ENCODE measurements at places on chromosomes 11 and 22.
A peak's percentile ranks its signal among the peaks of the same experiment; 100 is the strongest.

GRCh38 chr11:55658608-55659007 lies 3.4 kb upstream of the OR4C6 start:
- DNase-seq = no peak

- peak; percentile 61 for DNase-seq
Measured at GRCh38 chr22:29147331-29147899, 58.3 kb upstream of the EMID1 start.

GRCh38 chr11:46710821-46711269 lies 8.2 kb upstream of the F2 start:
- no peak for DNase-seq

- no peak for DNase-seq
Measured at GRCh38 chr22:19974935-19975706, 33.5 kb upstream of the TXNRD2 start.

DNA sequence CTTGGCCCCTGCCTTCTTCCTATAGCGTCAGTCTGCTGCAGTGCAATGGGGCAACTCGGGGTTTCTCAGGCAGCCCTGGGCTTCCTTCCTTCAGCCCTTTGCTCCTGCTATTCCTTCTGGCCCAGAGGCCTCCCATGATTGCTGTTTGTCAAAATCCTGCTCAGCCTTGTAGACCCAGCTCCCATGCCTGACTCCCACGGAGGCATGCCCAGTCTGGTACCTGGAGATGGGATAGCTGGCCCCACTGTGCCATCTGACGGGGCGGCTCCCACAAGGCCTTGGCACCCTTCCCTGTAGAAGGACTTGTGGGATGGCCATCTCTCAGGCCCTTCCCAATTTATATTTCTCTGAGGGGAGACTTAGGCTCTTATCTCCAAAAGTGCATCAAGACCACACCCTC lies 590 bp upstream of the CD6 start:
- DNase-seq = no peak

DNA sequence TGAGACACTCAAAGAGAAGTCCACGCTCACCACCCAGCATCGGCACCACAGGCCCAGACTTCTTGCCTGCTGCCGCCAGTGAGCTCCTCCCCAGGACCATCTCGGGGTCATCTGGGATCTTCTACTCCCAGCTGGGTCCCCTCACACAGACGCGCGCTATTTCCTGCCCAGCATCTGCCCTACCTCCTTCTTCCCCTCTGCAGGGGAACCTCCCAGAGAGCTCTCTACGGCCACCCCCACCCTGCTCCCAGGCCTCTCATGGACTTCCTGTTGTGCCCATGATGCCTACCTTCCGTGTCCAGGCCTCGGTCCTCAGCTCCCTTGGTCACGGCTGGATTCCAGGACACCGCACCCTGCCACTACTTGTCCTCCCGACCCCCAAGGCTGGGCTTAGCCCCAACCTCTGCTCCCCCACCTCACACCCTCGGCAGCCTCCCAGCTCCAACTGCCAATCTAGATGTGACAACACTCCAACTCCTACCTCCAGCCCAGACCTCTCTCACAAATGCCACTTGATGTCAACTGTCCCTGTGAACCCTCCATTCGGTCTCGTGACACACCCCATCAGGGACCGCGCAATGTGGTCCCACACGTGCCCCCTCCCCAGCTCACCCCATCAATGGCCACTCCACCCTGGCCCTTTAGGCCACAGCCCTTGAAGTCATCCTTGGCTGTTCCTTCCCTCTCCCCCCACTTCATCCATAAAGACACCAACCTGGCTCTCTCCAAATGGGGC lies 45.3 kb downstream of the SGSM3 start:
- peak; percentile 48 for DNase-seq

DNA sequence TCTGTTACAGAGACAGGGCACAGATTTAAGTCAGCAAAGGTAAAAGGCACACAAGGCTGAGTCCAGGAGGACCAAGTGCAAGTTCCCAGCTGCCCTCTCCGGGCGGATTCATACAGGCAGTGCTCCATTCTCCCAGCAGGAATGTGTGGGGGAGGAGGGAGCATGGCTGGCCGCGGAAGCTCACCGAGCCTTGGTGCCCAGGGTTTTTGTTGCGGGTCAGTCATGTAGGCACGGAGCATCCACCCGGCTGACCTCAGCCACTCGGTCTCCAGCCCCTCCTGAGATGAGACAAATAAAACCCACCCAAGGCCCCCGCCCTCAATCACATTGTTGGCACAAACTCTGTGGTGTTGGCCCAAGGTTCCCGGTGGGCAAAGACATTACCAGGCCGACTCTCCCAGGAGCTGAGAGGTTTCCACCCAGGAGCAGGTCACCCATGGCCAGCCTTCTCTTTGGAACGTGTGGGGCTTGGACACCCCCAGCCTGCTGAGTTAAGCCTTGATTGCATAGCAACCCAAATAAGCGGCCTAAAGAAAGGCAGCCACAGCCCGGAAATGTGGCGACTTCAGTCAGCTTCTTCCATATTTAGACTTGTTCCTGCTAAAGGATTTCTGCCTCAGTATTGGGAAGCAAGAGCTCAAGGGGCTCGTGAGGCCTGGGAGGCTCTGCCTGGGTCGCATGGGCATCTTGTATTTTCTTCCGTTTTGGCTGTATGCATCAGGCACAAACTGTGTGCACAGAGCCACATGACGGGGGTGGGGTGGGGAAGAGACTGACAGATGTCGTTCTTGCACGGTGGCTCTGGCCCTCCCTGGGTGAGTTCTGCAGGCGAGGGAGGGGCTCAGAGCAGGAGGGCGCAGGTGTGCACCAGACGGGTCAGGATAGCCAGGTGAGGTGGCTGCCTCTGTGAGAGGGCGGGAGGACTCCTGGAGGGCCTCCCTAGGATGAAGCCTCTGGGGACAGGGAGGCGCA lies 63.0 kb downstream of the ARHGAP8 start:
- DNase-seq = peak; percentile 42

DNA sequence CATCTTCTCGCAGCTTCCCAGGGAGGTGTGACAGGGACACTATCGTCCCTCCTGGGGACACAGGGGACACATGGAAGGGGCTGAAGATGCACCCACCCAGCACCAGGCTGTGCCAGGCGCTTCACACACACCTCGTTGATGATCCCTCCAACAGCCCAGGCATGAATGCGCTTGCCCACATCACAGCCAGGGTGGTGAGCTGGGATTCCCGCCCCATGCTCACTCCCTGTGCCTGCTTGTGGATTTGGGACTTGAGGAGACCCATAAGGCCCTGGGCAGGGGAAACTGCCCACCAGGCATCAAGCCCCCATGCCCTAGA lies 57.8 kb downstream of the OTOG start:
- DNase-seq = no peak

GRCh38 chr11:93820847-93821246 lies 29.6 kb downstream of the VSTM5 start:
- DNase-seq = no peak

- DNase-seq = no peak
Measured at GRCh38 chr22:45131749-45132148, 32.0 kb upstream of the NUP50 start.

GRCh38 chr11:55942785-55943392 lies 6.7 kb upstream of the OR5I1 start:
- DNase-seq = peak; percentile 7

DNA sequence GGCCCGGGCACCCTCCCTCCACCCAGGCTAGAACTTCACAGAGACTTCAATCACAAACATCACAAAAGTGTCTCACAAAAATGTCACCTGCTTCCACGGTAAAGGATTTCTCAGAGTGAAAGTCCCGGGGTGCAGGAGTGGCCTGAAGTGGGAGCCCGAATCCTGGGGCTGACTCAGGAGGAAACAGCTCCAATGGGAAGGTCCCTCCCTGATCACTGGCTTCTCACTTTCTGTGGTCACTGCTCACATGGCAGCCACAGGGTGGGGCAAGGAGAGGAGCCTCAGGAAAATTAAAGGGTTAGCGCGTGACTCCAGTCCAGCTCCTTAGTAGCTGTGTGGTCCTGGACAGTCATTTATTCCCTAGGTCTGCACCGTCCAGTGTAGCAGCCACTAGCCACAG lies 564.5 kb upstream of the B3GAT1 start:
- no peak for DNase-seq

DNA sequence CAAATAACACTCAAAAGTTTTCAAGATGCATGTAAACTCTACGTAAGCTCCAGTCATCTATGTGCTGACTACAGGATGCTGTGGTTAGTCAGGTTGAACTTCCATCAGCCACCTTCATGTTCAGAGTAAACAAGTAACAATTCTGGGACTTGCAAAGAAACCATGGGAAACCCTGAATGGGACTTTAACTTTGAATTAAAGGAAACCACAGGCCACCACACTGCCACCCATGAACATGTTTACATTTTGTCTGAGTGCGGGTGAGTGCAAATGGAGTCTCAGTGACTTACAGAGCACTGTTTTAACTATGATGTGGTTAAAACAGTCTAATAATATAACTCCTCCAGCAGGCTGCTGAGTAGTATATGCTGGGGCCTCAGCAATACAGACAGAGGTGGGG lies 12.9 kb upstream of the SYTL2 start:
- no peak for DNase-seq

- DNase-seq = no peak
Measured at GRCh38 chr22:29979777-29980321, 96.9 kb downstream of the MTMR3 start.

DNA sequence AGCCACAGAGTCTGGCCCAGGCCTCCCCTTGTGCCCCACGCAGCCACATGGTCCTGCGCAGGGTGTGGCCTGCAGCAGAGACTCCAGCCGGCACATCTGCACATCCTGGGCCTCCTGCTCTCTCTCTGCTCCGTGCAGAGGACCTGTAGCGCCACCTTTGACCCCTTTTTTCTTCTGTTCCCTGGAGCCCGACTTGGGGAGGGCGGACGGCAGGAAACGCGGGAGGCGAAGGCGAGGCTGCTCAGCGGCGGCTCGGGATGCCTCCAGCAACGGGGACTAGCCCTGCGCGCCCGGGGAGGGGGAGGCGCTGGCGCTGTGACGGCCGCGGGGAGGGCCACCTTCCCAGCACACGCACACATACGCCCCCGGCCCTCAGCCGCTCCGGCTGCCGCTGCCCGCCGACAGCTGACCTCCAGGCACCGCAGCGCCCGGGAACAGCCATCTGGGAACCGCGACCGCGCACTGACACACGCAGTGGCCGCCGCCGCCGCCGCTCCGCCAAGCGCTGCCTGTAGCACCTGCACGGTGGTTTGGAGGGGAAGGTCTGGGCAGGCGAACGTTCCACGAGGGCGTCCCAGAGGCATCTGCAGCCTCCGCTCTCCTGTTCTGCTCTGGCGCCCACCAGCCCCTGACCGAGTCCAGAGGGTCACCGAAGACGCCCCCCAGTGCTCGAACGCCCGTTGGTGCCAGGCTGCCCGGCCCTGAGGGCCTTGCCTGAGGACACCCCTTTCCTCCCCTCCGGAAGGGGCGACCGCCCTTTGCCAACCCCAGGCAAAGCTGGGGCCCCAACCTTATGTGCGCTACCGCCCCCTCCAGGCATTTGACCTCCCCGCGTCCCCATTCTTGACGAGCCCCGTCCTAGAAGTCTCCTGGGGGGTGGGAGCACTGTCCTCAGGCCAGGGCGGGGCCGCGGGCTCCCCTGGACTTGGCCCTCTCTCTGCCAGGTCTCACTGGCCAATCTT lies 16.9 kb upstream of the C22orf42 start:
- peak; percentile 1 for DNase-seq

- no peak for DNase-seq
Measured at GRCh38 chr11:3613998-3614741, 27.6 kb downstream of the ART5 start.

- no peak for DNase-seq
Measured at GRCh38 chr22:22974795-22975580, 87.4 kb downstream of the IGLL5 start.

DNA sequence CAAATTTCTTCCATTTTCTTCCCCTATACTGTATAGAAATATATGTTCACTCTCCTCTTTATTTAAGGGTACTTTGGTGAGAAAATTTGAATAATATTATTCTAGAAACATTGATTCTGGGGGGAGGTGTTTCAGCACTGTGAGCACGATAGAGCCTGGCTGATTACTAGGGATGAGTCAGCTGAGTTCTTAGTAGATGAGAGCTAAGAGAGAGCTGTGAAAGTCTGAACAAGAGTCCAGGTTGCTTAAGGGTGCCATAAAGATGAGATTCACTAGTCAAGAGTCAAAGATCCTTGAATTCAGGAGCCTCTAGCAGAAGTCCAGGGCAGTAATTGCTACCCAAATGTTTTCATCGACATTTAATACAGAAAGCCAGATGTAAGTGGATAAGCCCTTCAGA lies 756.6 kb upstream of the API5 start:
- no peak for DNase-seq

DNA sequence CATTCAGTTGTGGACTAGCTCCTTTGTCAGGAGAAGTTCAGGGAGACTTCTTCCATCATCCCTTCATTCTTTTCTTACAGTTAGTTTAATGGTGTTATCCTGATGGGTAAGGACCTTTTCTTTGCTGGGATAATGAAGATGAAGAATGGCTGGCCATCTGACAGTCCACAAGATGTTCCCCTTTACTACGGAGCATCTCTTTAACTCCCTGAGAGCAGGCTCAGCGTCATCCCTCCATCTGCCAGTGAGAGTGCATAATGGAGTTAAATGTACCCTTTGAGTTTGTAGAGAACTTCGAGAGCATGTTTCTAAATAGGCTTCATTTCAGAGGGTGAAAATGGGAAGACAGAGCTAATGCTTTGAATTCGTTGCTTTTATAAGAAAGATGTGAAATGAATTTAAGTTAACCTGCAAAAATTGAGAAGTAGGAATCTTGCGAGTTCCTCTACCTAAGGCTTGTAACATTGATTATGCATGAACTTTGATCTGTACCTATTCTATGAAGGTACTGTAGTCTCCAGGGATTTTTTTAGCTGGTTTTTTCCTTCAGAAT lies 1.7 kb downstream of the EP300 start:
- no peak for DNase-seq

DNA sequence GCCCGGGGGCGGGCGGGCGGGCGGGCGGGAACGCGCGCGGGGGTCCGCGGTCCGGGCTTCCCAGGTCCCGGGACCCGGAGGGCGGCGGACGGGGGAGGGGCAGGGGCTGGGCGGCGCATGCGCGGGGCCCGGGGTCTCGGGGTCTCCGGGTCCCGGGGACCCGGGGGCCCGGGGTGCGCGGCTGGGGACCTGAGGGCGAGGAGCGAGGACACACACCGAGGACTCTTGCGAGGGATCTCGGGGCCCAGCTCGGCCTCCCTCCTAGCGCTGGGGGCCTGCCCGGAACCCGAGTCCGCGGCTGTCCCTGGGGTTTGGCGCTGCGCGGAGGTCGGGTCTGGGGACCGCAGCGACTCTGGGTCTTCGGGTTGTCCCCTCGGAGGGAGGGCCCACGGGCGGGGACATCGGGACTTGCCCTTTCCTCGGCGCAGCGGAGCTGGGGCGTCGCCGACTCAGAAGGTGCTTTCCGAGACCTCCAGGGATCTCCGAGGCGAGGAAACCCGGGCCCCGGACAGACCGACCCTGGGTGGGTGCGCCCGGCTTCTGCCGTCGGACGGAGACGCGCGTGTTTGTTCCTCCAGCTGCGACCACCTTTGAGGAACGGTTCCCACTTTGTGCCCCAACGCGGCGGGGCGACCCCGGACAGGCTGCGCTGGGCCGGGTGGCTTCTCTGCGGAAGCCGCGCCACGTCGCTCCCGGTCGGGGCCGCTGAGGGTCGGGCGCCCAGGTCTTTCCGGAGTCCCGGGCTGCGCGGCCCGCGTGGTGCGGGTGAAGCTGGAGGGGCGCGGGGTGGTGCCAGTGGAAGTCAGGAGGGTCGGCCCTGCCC lies 540 bp downstream of the PPARA start:
- DNase-seq = no peak

- DNase-seq = no peak
Measured at GRCh38 chr22:45775569-45776312, 104.1 kb downstream of the ATXN10 start.

Measured in renal pelvis (tissue), 12 donors.